Activated T-helper 17 cell treated with anti-CD3 and anti-CD28 coated beads, Interleukin-2, amount 50 U/mL, for 72 hours (primary cell): ENCODE measurements at places on chromosomes 3 and 15. TPM values are rescaled to one million over a fixed set of nuclear protein-coding genes. Genes with fewer than 3 reads are reported as not detected.

The FRMD5 gene
- total RNA-seq, result 0.66 TPM

The GPR62 gene
- total RNA-seq, result not detected

The PLS1 gene
- total RNA-seq, result 1.5 TPM

The DLL4 gene
- not detected for total RNA-seq

The GOLGA8S gene
- 0.08 TPM for total RNA-seq

The RFTN1 gene
- total RNA-seq, result 112 TPM

The GXYLT2 gene
- total RNA-seq, result not detected

The GOLGA8N gene
- 6.3 TPM for total RNA-seq

The DZIP1L gene
- not detected for total RNA-seq

The COL6A5 gene
- total RNA-seq, result not detected

The KLHL40 gene
- not detected for total RNA-seq

The CD80 gene
- total RNA-seq, result 28.8 TPM

The WNT5A gene
- not detected for total RNA-seq

The ZNF80 gene
- 0.29 TPM for total RNA-seq

The UACA gene
- total RNA-seq, result 2.0 TPM

The SNRPA1 gene
- total RNA-seq, result 127 TPM

The MESP1 gene
- 2.1 TPM for total RNA-seq

The GNAI2 gene
- total RNA-seq, result 392 TPM

The CCR1 gene
- 1.8 TPM for total RNA-seq

The TNFAIP8L3 gene
- not detected for total RNA-seq

The ELL3 gene
- 1.4 TPM for total RNA-seq

The SOX14 gene
- total RNA-seq, result not detected

The CPN2 gene
- total RNA-seq, result not detected

The MASP1 gene
- total RNA-seq, result not detected

The TICRR gene
- total RNA-seq, result 22.7 TPM

The GPR149 gene
- total RNA-seq, result not detected

The CLDN16 gene
- total RNA-seq, result not detected

The SLC22A13 gene
- 0.99 TPM for total RNA-seq

The TMEM212 gene
- not detected for total RNA-seq

The AGBL1 gene
- 0.19 TPM for total RNA-seq

The FBXW12 gene
- total RNA-seq, result not detected

The C3orf85 gene
- not detected for total RNA-seq

The CD200 gene
- 5.1 TPM for total RNA-seq

The FBXL2 gene
- total RNA-seq, result 0.08 TPM

The ADAMTSL3 gene
- not detected for total RNA-seq

The CPNE9 gene
- total RNA-seq, result 0.54 TPM

The WDR49 gene
- 0.42 TPM for total RNA-seq

The TLE3 gene
- 94.9 TPM for total RNA-seq

The NUP210 gene
- total RNA-seq, result 86.9 TPM

The ABHD5 gene
- total RNA-seq, result 17.3 TPM

The PPP1R14D gene
- not detected for total RNA-seq

The RHCG gene
- total RNA-seq, result not detected

The PML gene
- total RNA-seq, result 74.1 TPM

The SCN11A gene
- total RNA-seq, result 0.21 TPM

The ANKDD1A gene
- 10.1 TPM for total RNA-seq

The GABRR3 gene
- total RNA-seq, result not detected

The PEX11A gene
- total RNA-seq, result 2.1 TPM

The CDV3 gene
- 245 TPM for total RNA-seq

The HHATL gene
- total RNA-seq, result not detected

The SLC9A9 gene
- total RNA-seq, result 4.0 TPM

The SLC12A1 gene
- not detected for total RNA-seq

The SENP8 gene
- total RNA-seq, result 0.82 TPM

The PCCB gene
- 40.2 TPM for total RNA-seq

The TIMP4 gene
- total RNA-seq, result not detected
